NCI-H69 (cell line): ENCODE measurements at places on chromosomes 1 and 21.

- DNase-seq: peak; percentile 66
These were observed 40.4 kb downstream of the DAP3 start for GRCh38 chr1:155729031-155729898.

DNA sequence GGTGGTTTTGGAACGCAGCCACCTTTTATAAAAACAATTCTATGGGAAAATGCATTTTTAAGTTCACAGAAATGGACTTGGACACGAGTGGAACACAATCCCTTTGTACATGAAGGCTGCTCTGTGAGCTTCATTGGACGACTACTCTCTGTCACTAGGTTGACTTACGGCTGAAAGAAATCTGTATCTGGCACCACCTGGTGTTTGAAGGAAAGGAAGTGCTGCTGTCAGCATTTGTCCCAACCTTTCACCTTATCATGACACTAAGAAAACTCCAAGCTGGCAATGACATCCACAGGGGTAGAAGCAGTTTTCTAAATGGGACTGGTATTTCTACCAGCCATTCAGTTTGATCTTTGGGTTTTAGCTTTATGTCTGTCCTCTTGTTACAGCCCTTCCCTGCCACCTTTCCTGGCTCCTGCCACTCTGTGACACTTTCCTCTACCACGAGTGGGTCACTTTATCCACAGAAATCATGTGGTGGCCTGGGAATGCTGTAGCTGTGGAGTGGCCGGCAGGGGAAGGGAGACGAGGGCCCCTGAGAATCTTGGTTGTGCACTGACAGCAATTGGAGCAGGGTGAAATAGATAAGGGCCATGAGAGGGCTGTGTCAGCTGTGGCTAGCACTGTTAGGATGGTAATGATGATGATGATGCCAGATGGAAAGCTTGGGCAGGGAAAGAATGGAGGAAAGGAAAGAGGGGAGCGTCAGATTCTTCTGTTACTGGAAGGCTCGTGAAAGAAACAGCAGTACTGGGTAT lies 85.2 kb downstream of the TBX19 start:
- DNase-seq: peak; percentile 13

- DNase-seq: no peak
These were observed 969.9 kb downstream of the TTLL7 start for GRCh38 chr1:83029050-83029449.

DNA sequence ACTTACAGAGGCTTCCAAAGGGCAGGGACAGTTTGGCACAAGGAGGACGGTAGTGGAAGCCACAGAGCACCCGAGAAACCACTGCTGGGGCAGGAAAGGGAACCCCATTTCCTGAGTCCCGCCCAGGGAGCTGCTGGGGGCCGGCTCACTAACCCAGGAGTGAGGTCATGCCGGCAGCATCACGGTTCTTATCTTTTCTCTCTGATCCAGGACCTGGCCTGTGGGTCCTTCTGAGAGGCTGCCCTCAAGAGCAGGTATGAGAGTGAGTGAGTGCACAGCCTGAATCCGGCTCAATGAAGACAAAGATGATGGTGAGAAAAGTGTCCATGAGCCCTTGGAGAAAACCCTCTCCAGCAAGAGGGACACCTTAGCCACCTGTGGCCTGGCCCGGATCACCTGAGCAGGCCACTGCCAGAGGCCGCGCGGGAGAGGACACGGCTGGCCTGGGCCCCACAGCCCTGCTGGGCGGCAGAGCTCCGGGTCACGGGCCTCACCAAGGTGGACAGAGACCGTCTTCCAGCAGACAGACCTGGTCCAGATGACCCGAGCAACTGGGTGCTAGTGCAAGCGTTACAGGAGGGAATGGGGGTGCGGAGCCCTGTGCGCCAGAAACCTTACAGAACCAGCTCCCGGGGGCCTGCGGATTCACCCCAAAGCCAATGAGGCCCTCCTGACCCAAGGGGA lies 94.9 kb downstream of the RIPK4 start:
- no peak for DNase-seq

GRCh38 chr1:94790246-94790645 lies 29.9 kb upstream of the SLC44A3 start:
- no peak for DNase-seq

DNA sequence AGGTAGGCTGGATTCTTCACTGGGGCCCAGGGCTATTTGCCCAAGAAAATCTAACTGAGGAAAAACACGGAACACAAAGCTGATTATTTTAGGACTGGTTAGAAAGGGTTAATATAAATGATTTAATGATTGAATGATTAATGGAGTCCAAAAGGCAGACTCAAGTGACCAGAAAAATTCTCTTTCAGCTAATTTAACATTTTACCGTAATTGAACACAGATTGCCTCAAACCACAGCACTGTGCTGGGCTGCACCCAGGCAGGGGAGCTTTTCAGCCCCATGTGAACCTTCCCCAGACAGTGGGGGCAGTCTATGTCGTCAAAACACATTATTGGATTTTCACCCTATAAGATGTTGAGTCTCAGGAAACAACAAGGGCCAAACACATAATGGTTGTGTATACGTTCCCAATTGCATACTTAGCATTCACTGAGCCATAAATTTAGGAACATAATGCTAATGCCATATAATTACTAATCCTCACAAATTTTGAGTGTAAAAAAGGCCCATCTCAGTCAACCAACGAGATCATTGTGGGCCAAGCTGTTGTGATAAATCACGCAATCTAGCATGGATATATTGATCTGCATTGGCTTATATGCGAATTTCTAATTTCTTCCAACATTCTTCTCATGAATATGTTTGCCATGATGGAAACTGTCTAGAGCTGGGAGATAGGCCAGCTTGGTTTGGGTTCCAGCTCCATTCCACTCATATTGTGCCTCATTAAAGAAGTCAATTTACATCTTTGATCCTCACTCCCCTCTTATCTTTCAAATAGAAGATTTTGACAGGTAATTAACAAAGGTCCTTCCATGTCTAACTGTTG lies 27.7 kb downstream of the DSCAM start:
- peak; percentile 37 for DNase-seq

DNA sequence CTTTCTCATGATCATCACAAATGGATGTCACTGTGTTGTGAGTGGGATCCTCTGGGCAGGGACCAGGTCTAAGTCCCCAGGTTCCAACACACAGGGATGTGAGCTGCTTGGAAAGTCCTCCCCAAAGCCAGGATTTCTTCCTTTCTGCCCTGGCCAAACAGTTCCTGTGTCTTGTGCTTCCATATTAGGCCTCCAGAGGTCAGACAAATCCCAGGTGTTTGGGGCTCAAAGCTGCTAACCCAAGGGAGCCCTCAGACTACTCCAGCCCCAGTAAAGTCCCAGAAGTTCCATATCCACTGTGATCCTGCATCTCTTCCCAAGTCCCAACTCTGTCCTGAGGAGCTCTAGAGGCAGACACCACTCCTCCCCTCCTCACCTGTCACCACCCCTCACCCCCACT lies 27.7 kb upstream of the MAGOH start:
- DNase-seq: peak; percentile 5

GRCh38 chr1:220971221-220971620 lies 92.0 kb downstream of the HLX start:
- DNase-seq: no peak

GRCh38 chr1:230020451-230020850 lies 46.6 kb upstream of the GALNT2 start:
- no peak for DNase-seq

- DNase-seq: no peak
These were observed 47.8 kb downstream of the BRWD1 start for GRCh38 chr21:39265603-39266002.

- DNase-seq: no peak
These were observed 5.0 kb downstream of the ADARB1 start for GRCh38 chr21:45079351-45079750.

DNA sequence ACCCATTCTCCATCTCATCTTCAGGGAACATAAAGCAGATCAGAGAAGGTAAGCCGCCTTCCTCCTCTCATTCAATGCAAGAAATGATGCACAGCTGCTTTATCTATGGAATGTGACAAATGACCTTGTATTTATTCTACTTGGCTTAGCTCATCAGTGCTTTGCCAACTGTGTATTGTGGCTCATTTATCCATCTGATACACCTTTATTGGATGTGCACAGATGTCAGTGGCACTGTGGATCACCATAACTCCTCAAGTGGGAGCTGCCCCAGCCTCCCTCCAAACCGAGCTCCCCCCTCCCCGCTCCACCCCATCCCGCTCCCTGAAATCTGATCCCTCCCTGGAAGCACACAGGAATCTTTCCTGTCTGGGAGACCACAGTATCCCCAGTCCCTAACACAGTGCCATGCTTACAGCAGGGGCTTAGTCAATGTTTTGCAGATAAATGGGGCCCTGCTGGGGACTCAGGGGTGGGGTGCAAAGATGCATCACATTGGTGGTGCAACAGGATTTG lies 156.0 kb upstream of the RAB4A start:
- peak; percentile 60 for DNase-seq

DNA sequence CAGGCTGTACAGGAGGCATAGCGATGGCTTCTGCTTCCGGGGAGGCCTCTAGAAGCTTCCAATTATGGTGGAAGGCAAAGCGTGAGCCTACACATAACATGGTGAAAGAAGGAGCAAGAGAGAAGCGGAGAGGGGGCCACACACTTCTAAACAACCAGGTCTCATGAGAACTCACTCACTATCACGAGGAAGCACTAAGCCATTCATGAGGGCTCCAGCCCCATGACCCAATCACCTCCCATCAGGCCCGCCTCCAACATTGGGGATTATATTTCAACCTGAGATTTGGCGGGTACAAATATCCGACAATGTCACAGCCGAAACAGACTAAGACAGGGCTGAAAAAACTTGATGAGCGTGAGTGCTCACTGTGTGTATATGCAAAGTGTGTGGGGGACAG lies 89.3 kb upstream of the CNIH3 start:
- peak; percentile 34 for DNase-seq

DNA sequence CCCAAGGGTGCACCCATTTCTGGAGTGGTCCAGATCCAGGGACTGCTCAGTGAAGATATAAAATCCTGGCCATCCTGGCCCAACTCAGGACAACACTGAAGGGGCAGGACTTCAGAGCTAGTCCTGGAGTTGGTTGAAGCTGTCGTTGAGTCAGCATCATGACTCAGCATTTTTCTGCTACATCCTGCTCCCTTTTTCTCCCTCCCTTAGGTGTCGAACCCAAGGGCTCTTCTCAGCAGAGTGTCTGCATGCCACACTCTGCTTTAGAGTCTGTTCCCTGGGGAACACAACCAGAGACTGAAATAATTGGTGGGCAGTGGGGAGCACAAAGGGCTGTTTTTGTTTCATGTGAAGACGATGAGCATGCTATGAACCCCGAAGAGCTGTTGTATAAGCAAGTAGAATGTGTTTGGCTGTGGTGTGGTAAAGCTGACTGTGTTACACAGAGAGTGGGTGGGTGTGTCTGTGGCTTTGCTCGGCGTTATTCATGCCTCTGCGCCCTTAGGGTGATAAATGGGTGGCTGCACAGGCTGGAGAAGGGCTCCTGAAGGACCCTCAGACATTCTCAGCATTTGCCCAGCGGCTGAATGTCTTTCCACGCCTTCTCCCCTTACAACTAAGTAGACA lies 167.2 kb downstream of the CYYR1 start:
- DNase-seq: peak; percentile 82

DNA sequence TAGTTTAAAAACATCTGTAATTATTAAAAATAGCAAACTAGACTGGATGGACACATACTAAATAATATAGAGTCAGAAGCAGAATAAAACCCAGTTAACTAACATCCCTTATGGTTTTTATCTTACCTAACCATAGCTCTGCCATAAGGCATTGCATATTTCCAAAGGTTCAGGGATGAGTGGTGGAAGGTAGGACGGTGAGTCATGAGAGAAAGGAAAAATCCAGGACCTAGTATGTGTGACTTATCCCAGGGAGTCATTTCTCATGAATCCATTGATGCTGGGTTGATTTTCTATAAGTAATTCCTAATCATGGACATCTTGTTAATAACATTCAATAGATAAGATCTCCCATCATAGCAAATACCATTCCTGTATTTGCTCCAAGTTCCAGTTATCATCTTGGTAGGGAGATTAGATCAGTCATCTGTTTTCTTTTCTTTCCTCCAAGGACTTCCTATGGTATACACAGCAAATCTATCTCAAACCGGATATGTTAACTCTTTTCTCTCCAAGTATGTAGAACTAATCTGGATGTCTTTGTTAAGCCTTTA lies 490.7 kb upstream of the B3GALT2 start:
- DNase-seq: no peak
